ENCODE measurements at places on chromosomes 7 and 10.
A peak's percentile ranks its signal among the peaks of the same experiment; 100 is the strongest.

GRCh38 chr10:120097766-120098165 is 205.2 kb downstream of the SEC23IP start:
- no peak for DNase-seq

- DNase-seq = peak; percentile 64
Observed at GRCh38 chr7:55026086-55026790, 7.4 kb downstream of the EGFR start.

DNA sequence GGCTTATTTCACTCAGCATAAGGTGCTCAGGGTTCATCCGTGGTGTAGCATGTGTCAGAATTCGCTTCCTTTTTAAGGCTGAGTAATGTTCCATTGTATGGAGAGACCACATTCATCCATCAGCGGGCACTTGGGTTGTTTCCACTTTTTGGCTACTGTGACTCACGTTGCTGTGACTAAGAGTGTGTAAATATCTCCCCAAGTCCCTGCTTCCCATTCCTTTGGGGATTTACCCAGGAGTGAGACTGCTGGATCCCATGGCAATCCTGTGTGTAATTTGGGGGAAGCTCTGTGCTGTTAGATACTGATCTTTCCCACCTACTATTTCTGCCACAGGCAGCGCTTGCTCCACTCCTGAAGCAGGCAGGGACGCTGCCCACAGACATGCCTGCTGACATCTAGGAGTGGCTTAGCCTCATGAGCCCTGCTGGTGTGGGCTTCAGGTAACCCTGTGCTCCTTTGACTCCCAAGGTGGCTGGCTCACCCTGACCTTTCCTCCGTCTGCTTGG is 346.0 kb downstream of the FRMD4A start:
- peak; percentile 89 for DNase-seq

DNA sequence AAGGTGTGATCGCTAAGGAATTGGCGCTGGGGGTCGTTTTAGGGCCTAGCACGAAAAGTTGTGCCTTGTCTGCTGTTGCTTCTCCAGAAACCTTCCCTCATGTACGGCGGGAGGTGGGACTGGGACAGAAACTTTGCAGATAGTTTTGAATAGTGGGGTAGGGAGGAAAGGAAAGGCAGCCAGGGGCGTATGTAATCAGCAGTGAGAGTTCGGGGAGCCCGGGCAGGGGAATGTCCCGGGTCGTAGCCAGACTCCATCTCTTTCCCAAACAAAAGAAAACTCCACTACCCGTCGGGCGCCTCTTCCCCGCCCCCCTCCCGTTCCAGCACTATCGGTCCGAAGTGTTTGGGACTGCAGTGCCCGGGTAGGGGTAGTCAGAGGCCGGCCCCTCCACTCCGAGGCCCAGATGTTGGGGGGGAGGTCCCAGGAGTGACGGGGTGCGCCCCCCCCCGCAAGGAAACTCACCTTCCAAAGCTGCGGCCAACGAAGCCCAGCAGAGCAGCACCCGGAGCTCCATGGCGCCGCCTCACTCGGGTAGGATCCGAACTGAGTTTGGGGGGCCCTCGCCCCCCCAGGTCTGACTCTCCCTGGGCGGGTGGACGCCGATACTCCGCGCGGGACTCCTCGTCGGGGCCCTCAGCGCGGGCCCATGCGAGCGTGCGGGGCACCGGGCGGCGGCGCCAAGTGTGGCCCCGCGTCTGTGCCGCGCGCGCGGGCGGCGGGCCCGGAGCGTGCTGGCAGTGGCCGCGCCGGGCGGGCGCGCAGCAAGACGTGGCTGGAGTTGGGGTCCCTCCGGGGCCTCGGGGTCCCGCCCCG is 601 bp downstream of the EPHB4 start:
- no peak for DNase-seq

- no peak for DNase-seq
Observed at GRCh38 chr10:514137-514671, 175.3 kb downstream of the DIP2C start.

DNA sequence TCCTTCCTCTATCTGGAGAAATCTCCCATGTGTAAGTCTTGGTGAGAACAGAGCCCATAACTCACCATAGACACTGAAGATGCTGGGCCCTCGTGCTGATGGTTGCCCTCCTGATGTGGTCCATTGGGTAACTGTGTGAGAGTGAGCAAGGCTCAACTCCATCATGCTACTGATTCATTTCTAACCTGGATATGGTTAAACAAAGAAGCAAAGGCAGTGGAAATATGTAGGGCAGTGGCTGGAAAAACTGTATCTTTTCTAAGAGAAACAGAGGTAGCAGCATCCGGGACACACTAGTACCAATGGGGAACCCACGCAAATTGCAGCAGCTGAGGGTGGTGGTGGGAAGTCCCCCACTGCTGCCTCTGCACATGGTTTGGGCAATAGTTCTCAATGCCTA is 221.7 kb downstream of the KLF6 start:
- DNase-seq = no peak

DNA sequence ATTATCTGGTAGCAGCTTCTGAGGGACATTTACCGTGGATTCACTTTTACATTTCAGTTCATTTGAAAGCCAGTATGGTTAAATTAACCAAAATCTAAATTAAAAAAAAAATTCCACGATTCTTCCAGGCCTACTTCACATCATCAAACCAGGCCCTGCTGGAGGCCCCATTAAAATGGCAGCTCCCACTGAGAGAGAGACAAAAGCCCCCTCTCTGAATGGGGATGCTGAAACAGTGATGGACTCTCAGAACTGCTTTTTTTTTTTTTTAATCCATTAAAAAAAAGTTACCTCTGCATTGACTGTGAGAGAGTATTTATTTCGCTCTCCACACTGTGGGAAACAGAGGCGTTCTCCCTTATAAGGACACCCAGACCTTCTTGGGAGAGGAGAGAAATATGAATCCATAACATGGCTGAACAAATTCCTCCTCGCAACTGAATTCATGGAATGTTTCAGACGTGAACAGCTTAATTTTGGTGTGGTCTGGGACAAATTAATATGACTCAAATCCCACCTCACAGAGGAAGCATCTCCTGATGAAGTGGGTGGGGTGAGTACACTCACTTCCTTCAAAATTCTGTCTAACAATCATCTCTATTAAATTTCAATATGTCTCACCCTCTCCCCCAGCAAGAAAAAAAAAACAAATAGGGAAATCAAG is 73.5 kb downstream of the SAMD9 start:
- peak; percentile 85 for DNase-seq

All from foreskin fibroblast (primary cell).